EH (cell line): ENCODE measurements at places on chromosomes 11 and 22.

DNA sequence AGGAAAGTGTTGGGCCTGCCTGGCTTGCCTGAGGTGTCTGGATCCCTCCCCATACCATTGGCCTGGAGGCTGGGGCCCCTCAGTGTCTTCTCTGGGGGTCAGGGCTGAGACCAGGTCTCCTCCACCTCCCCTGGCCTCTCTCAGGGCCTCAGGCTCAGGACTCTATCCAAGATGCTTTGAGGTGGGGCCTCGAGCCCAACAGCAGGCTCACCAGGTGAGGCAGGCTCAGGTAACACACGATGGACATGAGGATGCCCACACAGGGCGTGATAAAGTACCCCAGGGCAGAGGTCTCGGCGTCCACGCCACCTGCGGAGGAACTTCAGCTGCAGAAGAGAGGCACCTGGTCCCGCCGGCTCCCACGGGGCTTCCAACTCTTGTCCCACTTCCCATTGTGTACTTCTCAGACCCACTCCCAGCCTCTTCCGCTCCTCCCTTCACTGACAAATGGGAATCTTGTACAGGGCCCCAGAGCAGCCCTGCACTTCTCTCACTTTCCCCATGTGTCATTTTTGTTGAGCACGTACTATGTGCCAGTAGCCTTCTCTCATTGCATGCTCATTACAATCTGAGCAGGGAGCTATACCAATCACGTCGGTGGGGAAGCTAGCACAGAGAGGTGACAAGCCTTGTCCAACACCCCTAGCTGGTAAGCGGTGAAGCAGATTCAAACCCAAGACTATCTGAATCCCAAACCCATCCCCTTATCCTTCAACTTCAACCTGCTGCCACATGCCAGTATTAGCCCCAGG, 3.8 kb downstream of the SLC29A2 start:
- DNase-seq = no peak

DNA sequence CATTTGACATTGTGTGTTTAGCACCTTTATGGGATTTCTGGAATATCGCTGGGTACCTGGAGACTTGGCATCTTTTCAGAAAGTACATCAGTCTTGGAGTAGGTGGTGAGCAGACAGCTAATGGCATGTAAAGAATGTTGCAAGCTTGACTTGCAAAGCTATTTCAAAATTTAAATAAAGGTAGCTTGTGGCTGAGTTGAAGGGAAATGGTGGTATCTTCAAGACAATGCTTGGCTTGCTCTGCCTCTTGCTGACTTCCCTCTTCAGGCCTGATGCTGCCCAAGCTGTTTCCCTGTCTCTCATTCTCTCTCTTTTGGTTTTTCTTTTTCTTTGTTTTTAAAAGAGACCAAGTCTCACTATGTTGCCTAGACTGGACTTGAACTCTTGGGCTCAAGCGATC, 13.2 kb downstream of the ZNRF3 start:
- DNase-seq = no peak

GRCh38 chr11:11814614-11815452, 26.9 kb upstream of the USP47 start:
- no peak for DNase-seq

DNA sequence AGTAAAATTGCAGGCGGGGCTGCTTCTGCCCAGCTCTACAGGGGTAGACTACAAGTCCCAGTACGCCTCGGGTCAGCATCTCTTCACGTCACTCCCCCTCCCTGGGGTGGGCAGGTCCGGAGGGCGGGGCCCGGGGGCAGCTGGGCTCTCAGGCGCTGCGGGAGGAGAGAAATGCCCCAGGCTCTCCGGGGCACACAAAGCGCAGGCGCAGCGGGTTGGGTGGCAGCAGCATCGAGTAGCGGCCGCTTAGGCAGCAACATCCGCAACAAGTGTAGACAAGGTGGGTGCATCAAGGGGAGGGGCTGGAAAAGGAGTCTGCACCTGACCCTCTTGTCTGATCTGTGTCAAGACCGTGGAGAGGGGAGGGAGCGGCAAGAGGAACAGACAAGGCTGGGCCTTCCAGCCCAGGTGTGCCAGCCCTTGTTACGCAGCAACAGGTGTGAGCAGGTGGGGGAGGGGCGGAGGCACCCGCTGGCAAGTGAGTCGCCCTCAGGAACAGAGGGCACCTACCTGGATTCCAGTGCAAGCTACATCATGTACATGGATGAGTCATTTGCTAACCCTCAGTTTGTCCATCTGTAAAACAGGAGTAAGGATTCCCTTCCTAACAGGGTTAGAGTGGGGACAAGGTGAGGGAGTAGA, 1.2 kb downstream of the PLEKHB1 start:
- DNase-seq = peak; percentile 83

- DNase-seq = peak; percentile 60
Measured at GRCh38 chr11:58866788-58867187, 22.3 kb upstream of the GLYATL2 start.

DNA sequence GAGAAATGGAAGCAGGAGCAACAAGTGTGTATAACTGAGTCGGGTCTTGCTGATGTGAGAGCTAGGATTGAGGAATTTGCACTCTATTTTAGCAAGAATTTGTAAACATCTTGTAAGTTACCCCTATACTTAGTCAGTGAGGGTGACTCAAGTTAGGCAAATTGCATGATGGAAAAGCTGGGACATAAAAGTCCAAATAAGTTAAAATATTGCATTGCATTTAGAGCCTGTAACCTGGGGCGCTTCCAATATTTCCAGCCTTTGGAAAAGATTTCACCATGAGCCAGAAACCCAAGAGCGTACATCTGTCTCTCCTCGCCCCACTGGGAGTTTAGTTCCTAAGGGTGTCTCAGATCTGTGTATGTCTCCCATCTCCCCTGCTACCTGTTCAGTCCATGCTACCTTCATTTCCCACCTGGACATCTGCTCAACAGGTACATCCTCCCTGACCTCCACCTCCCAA, 37.0 kb upstream of the ACCSL start:
- DNase-seq = peak; percentile 48

- DNase-seq = peak; percentile 3
Measured at GRCh38 chr11:125261588-125261987, 97.0 kb downstream of the PKNOX2 start.

DNA sequence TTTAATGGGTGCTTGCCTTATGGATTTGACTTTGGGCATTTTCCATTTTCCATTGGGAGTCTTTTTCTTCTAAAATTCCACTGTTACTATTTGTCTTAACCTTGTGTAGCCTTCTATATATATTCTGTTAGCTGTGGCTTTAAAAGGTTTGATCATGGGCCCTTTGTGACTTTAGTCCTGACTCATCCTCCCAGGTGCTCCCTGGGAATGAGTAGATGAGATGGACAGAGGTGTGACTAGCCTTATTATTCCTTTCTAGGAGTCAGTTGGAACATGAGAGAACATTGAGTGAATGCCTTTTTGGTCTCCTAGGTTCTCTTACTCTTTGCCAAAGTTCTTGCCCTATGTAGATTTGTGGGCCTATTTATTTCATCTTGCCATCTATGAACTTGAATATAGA, 39.0 kb downstream of the DDX10 start:
- no peak for DNase-seq

GRCh38 chr11:88535916-88536547, 198.5 kb upstream of the CTSC start:
- DNase-seq = peak; percentile 92

DNA sequence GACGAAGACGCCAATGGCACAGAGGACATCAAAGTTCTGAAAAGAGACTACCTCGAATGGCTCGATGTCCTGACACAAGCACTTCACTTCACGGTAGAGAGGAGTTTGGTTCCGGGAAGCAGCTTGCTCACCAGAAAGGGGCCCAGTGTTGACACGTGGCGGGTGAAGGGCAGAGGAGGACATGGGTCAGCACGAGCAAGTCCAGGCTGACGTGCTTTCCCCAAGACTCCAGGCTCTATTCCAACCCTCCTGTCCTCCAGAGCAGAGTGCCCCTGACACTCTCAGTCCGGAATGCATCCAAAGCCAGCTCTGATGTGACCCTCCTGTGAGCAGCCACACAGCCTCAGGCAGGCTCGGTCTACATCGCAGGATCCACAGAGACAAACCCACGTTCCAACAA, 77.5 kb upstream of the BID start:
- peak; percentile 15 for DNase-seq

GRCh38 chr11:132073787-132074186, 703.4 kb downstream of the NTM start:
- peak; percentile 50 for DNase-seq
